Peyer's patch (tissue), 4 donors: ENCODE measurements at places on chromosomes 5 and 9. TPM values are rescaled to one million over a fixed set of nuclear protein-coding genes. Genes with fewer than 3 reads are reported as not detected.

Gene PTPA
- 48.7 TPM for total RNA-seq

Gene PLPP1
- total RNA-seq: 97.1 TPM

Gene ARID3C
- total RNA-seq: not detected

Gene NR2F1
- total RNA-seq: 2.1 TPM

- no peak for DNase-seq
These were observed 8.0 kb upstream of the FCN2 start for GRCh38 chr9:134872482-134873231.

- no peak for DNase-seq
These were observed 283.3 kb downstream of the PJA2 start for GRCh38 chr5:109126481-109126880.

GRCh38 chr9:124749781-124750180 lies 21.3 kb downstream of the NR6A1 start:
- no peak for DNase-seq

Gene JAK2
- 40.4 TPM for total RNA-seq

Gene FAM153A
- total RNA-seq: 0.28 TPM

- no peak for DNase-seq
These were observed 153.3 kb downstream of the CDH10 start for GRCh38 chr5:24491490-24491889.

Gene SPATA31A3
- not detected for total RNA-seq

- DNase-seq: no peak
These were observed 345.0 kb downstream of the CWC27 start for GRCh38 chr5:65113771-65114170.

GRCh38 chr9:133705576-133705975 lies 32.6 kb downstream of the SARDH start:
- DNase-seq: no peak

GRCh38 chr5:96222129-96222528 lies 210.9 kb downstream of the PCSK1 start:
- no peak for DNase-seq

GRCh38 chr9:87008667-87009066 lies 61.4 kb upstream of the GAS1 start:
- DNase-seq: no peak

Gene SEMA6A
- 109 TPM for total RNA-seq

GRCh38 chr5:139417214-139417613 lies 13.3 kb upstream of the SPATA24 start:
- DNase-seq: no peak

- DNase-seq: peak; percentile 62
These were observed 48.1 kb downstream of the EBF1 start for GRCh38 chr5:159051421-159052282.

DNA sequence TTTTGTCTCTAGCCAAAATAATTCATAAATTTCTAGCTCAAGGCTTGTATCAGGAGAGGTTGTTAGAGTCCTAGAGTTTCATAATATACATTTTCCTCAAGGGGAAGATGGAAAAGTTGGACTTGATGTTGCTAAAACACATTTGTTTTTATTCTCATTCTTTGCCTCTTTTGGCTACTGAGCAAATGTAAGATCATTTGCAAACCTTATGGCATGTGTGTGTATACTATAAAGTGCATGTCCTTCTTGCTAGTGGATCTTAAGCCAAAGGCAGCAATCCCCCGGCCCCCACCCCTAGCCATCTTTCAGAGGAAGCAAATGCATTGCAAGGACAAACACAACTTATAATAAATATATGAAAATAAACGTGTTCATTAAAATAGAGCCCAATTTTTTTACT lies 43.0 kb downstream of the ADAMTSL1 start:
- DNase-seq: no peak

- DNase-seq: no peak
These were observed 188.2 kb upstream of the SLC27A6 start for GRCh38 chr5:128777052-128777451.

DNA sequence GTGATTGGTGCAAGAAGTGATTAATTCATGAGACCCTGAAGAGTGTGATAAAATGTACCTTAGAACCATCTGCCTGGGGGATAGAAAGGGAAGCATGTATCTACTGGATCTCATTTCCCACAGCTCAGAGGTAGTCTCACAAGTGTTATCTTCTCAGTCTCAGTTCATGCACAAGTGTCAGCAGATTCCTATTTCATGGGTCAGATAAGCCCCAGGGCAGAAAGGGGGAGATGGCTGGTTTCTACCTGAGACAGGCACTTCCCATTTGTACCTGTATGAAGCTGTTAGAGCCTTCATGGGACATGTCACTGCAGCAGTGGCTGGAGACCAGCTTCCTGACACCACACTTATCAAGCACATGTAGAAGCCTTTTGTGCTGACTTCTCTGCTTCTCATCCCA lies 45.6 kb upstream of the SMIM15 start:
- DNase-seq: no peak

DNA sequence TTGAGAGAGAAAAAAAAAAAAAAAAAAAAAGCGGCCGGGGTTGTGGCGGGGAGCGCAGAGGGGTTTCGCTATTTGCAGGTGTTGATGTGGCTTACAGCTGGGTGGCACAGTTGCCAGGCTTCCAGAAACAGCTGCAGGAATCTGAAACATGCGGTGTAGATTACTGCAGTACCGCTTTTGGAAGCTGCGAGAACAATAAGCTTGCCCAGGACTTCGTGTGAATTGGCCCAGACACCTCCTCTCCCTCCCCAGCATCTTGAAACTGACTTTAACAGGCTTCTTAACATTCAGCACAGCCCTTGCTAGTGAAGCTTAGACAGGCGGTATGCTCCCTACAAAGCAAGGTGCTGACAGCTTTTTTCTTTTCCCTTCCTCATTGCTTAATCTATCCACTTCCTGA lies 104.0 kb downstream of the ATP10B start:
- DNase-seq: no peak

GRCh38 chr5:168724227-168724626 lies 145.1 kb upstream of the PANK3 start:
- no peak for DNase-seq

GRCh38 chr5:449151-449550 lies 6.2 kb downstream of the EXOC3 start:
- DNase-seq: no peak

Gene NTMT1
- total RNA-seq: 26.1 TPM
